Stimulated activated CD8-positive, alpha-beta memory T cell treated with anti-CD3 and anti-CD28 coated beads, Interleukin-15, amount 100 ng/mL, for 48 hours (primary cell): ENCODE measurements at places on chromosomes 3 and 15.
A peak's percentile ranks its signal among the peaks of the same experiment; 100 is the strongest.

DNA sequence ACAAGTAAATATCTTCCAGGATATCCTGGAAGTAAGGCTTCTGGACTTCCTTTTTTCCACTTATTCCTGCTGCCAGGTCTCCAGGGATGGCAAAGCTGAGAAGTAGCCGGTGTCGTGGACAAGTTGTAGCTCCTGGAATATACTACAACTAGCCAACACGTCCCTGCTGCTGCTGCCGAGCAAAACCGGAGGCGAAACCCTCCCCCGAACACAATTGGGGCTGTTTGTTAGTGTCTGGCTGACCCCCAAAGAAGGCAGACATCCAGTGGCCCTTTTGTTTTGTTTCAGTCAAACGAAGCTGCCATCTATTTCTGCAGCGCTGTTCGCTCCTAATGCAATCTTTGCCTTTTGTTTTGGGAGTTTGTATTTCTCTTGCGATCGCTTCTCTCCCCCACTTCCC is 45.3 kb upstream of the EIF5A2 start:
- no peak for DNase-seq

- DNase-seq, result peak; percentile 66
Measured at GRCh38 chr3:13544293-13544831, 4.6 kb upstream of the FBLN2 start.

- no peak for DNase-seq
Measured at GRCh38 chr3:77186728-77187127, 146.8 kb downstream of the ROBO2 start.

- no peak for DNase-seq
Measured at GRCh38 chr3:172749230-172749965, 1.1 kb upstream of the ECT2 start.

- DNase-seq, result no peak
Measured at GRCh38 chr15:99264125-99264524, 12.8 kb downstream of the LRRC28 start.

DNA sequence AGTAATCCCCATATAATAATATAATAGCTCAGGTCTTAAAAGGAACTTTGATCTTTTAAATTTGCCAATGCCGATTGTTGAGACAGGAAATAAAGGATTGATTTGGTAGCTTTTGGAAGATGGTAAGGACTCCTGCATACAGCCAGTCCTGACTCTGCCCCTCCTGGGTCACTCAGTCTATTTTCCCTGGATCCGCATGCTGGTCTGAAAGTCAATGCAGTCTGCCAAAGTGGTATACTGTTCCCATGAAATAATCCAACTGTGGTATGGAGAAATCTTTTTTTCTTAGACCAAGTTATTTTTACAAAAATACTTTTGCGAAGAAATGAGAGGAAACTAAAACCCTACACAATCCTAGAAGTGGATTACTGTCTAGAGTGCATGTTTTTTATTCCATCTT is 191.1 kb downstream of the TIGIT start:
- DNase-seq, result no peak

- DNase-seq, result no peak
Measured at GRCh38 chr3:153396581-153396980, 234.6 kb downstream of the RAP2B start.

GRCh38 chr15:41935566-41936020 is 36.8 kb downstream of the EHD4 start:
- peak; percentile 31 for DNase-seq

- no peak for DNase-seq
Measured at GRCh38 chr3:117710501-117710900, 1000.9 kb downstream of the TUSC7 start.
